ENCODE measurements at places on chromosomes 16 and 17.

- peak; percentile 75 for DNase-seq
These were observed 651 bp upstream of the EIF1 start for GRCh38 chr17:41687828-41688640.

DNA sequence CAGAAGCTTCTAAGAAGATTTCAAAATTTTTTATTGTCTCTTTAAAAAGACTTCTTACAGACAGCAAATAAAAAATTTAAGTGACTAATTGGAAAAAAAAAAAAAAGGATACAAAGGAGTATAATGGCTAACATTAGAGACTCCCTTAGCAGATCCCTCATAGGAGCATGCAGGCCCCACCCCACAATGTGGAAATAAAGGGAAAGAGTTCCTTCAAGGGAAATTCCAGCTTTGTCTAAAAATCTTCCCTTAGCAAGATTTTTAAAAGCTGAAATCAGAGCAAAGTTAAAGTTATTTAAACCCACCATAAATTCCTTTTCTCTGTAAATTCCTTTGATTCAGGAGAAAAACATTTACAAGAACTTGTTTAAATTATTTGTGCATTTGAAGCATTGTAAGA, 32.5 kb upstream of the NOS2 start:
- DNase-seq = no peak

- no peak for DNase-seq
These were observed 124.1 kb downstream of the PRKCA start for GRCh38 chr17:66426397-66427033.

GRCh38 chr17:6460531-6461161, 16.4 kb downstream of the PIMREG start:
- DNase-seq = no peak

DNA sequence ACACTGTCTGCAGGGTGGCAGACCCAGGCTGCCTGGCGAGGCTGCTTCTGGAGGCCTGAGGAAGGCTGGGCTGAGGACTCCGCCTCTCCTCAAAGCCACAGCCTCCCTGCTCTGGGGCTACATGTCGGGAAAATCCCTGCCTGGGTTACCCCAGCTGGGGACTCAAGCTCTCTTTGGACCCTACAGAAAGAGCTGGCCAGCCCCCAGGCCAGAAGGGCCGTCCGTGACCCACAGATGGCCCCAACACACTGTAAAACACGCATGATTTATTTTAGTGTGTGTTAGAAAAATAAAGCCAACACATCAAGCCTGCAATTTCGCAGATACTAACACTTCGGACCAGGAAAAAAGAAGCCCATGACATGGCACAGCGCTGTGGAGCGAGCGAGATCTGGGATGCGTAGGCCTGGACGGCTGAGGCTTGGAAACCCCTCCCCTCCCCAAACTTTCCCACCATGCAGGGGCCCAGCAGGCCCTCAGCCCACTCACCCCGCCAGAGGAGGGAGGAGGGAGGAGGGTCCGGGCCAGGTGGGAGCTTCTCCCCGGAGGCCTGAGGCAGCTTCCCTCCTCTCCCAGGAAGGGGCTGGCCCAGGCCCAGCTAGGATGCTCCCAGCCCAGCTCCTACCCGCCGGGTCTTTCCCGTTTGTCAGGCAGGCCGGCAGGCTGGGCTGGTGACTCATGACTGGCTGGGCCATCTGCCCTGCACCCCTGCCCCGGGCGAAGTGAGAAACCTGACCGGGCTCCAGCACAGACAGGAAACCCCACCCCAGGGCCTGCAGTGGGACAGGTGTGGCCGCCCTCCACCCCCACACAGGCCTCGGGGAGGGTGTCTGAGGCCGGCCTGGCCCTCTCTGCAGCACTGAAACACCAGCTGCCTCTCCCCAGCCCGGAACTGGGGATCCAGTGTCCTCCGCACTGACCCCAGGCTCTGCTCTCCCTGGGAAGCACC, 34.1 kb upstream of the SLC38A10 start:
- peak; percentile 94 for DNase-seq

Measured in M059J (cell line).